ENCODE measurements at places on chromosomes 2 and 18.

DNA sequence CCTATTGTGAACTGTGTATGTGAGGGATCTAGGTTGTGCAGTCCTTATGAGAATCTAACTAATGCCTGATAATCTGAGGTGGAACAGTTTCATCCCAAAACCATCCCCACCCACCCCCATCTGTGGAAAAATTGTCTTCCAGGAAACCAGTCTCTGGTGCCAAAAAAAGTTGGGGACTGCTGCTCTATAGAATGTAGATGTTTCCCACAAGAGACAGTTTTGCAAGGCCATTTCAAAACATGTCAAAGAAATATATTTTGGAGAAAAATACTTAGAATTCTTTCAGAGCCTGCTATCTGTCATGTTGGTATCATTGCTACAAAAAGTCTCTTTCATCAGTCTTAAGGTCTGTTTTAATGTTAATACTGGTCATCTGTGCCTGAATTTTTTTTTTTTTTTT, 4.1 kb upstream of the SLC39A10 start:
- no peak for DNase-seq

- no peak for DNase-seq
Observed at GRCh38 chr2:120772261-120772660, 36.6 kb downstream of the GLI2 start.

DNA sequence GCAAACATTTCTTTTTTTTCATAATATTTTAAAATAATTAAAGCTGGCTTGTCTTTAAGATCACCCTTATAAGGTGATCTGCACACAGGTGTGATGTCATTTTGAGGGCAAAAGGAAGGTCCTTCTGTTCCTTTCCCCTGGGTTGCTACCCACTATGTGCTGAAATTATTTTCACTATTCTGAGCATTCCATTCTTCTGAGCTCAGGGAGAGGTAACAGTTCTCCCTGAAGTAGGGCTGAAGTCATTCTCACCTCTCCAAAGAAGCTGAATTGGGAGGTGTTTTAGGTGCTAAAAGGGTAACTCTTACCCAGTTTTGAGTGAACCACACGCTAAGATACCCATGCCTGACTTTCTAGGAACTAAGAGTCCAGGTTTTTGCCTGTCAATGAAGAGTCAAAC, 247.6 kb downstream of the SLC4A3 start:
- no peak for DNase-seq

DNA sequence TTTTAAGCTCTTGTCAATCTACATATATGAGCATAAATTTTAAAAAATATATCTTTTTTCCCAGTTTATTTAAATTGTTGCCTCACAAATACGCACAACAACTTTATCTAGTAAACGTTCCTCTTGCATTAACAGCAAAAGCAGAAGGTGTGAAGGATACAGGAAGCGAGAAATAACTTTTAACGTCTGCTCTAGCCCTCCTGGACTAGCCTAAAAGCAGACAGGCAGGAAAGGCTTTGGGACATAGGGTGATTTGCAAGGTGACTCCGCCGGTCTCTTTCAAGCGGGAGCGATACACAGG, 434 bp upstream of the DUSP19 start:
- DNase-seq = no peak

- no peak for DNase-seq
Observed at GRCh38 chr2:70939001-70939838, 3.5 kb downstream of the ATP6V1B1 start.

- DNase-seq = no peak
Observed at GRCh38 chr2:236642584-236643291, 73.1 kb downstream of the ACKR3 start.

DNA sequence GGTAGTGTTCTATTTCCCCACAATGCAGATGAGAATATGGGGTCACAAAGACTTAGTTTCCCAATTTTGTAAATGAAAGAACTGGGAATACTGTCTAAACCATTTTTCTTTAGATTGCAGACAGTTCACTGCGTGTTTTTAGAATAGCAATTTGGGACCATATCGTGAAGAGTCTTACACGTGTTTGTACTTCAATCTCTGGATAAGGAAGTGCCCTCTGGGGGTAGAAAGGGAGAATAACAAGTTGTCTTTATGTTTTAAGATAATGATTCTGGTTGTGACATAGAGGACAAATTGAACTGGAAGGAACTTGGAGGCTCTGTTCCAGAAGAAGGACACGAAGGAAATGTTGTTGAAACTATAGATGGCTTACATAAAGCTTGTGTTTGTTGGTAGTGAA, 457.7 kb downstream of the CBLN2 start:
- no peak for DNase-seq

DNA sequence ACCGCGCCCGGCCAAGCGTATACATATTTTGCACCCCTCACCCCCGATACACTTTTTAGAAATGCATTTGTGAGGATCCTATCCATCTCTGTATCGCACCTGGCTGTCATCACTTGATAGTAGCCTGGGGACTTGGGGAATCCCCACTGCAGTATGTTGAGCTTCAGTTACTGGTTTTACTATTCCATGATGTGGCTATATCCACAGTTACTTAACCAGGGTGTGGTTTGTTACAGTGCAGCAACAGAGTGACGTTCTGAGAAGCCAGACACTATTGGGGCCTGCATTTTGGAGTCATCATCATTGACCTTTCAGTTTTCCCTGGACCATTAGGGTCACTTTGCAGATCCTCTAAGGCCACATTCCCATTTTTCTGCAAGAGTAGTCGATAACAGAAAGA, 212.7 kb downstream of the AGAP1 start:
- DNase-seq = no peak

- DNase-seq = no peak
Observed at GRCh38 chr2:220154304-220154703, 526.9 kb downstream of the SLC4A3 start.

DNA sequence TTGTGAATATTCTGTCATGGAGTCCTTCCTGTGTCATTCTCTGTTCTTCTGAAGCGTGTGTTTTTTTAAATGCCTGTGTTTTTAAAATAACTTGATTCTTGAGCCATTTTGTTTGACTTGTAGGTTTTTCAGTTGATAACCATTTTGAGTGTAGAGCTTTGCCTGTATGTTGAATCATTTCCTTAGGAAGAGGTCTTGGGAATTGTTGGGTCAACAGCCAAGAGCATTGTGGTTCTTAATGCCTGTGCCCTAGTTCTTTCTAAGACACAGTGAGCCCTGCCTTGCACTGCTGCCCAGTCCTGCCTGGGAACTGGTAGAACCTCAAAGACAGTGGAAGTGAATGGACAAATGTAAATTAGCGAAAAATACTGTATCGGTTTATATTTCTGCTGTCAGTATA, 25.9 kb downstream of the RAB12 start:
- no peak for DNase-seq

- no peak for DNase-seq
Observed at GRCh38 chr18:57080479-57080878, 66.4 kb upstream of the BOD1L2 start.

- no peak for DNase-seq
Observed at GRCh38 chr18:7609617-7610016, 42.5 kb downstream of the PTPRM start.

DNA sequence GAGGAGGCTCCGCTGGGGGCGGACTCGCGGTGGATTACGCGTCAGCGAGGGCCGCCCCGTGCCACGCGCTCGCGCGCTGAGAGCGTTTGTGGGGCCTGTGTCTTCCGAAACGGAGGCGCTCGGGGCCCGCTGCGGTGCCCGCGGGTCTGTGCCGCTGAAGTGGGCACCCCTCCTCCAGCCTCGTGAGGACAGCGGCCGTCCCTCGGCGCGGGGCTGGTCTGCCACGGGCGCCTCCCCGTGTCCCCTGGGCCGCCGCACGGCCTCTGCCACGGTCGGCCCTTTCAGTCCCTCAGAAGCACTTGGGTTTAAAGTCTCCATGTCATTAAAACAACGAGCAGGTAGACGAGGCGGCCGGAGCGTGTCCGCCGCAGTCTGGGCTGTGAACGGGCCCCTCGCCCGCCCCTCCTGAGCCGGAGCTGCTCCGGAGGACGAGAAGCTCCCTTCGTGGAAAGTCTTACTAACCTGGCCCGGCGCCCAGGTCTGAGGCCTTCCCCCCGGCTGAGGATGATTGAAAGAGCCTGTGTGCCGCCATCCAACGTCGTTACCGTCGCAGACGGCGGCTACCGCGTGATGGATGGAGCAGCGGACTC, 97.6 kb downstream of the NFATC1 start:
- no peak for DNase-seq

- DNase-seq = no peak
Observed at GRCh38 chr18:44958455-44958854, 277.8 kb downstream of the SETBP1 start.

All from frontal cortex (tissue), 4 donors.